ENCODE measurements at places on chromosomes 12 and 14. TPM values are rescaled to one million over a fixed set of nuclear protein-coding genes. Genes with fewer than 3 reads are reported as not detected.

OR6C75 gene
- not detected for total RNA-seq

RNF212B gene
- not detected for total RNA-seq

RNASE3 gene
- total RNA-seq, result not detected

MDP1 gene
- total RNA-seq, result 15.1 TPM

RTN1 gene
- 1.5 TPM for total RNA-seq

HHIPL1 gene
- total RNA-seq, result 17.9 TPM

ADCY6 gene
- 34.9 TPM for total RNA-seq

FGF23 gene
- total RNA-seq, result not detected

CFAP73 gene
- total RNA-seq, result not detected

FAIM2 gene
- total RNA-seq, result 0.97 TPM

NACA gene
- total RNA-seq, result 627 TPM

EMP1 gene
- 393 TPM for total RNA-seq

ASIC1 gene
- total RNA-seq, result 1.6 TPM

IFI27 gene
- total RNA-seq, result 282 TPM

OTUB2 gene
- 2.2 TPM for total RNA-seq

RGS6 gene
- total RNA-seq, result not detected

FAM222A gene
- 0.16 TPM for total RNA-seq

TAS2R7 gene
- total RNA-seq, result not detected

KRT6A gene
- 40.3 TPM for total RNA-seq

FGD4 gene
- 10.1 TPM for total RNA-seq

TAMALIN gene
- total RNA-seq, result 15.1 TPM

TMEM229B gene
- total RNA-seq, result 1.6 TPM

SIRT4 gene
- 0.65 TPM for total RNA-seq

CLEC2A gene
- not detected for total RNA-seq

ACVRL1 gene
- total RNA-seq, result 78.0 TPM

SBNO1 gene
- total RNA-seq, result 25.4 TPM

CCDC91 gene
- 32.2 TPM for total RNA-seq

TAS2R50 gene
- total RNA-seq, result 4.7 TPM

CLEC4C gene
- total RNA-seq, result not detected

DCN gene
- total RNA-seq, result 827 TPM

DLK1 gene
- not detected for total RNA-seq

FBLN5 gene
- total RNA-seq, result 215 TPM

GALNT16 gene
- total RNA-seq, result 4.0 TPM

All from hair follicle dermal papilla cell (primary cell).